ENCODE measurements at places on chromosomes 16 and 17.
A peak's percentile ranks its signal among the peaks of the same experiment; 100 is the strongest.

GRCh38 chr16:13148836-13149235, 247.4 kb downstream of the SHISA9 start:
- DNase-seq: no peak

DNA sequence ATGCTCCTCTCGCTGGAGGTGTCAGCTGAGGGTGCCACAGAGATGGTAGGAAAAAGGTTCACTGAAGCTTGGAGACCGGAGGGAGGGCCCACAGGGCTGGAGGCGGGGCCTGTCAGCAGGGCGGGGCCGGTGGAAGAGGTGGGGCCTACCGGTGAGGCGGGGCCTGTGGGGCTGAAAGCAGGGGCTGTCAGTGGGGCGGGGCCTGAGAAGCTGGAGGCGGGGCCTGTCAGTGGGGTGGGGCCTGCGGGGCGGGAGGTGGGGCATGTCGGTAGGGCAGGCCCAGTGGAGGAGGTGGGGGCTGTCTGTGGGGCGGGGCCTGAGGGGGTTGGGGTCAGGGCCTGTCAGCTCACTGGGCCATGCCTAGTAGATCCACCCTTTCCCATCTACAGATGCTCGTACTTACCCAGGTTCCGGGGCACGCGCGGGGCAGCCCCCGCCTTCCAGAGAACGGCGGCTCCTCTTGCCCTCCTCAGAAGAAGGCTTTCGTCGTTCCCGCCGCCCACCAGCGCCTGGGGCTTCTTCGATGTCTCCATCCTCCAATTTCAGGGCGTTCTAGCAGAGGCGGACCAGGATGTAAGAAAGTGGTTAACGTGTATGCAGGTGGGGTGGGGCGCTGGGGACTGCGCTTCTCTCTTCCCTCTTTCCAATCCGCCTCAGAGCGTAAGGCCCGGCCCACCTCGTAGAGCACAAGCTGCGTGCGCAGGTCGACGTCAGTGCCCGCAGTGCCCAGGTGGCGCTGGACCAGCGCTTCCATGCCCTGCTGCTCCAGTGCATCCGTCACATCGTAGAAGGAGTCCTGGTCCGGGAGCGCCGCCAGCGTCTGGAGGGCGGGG, 9.8 kb downstream of the TMEM208 start:
- no peak for DNase-seq

GRCh38 chr17:76371656-76372628, 12.5 kb upstream of the SPHK1 start:
- no peak for DNase-seq

DNA sequence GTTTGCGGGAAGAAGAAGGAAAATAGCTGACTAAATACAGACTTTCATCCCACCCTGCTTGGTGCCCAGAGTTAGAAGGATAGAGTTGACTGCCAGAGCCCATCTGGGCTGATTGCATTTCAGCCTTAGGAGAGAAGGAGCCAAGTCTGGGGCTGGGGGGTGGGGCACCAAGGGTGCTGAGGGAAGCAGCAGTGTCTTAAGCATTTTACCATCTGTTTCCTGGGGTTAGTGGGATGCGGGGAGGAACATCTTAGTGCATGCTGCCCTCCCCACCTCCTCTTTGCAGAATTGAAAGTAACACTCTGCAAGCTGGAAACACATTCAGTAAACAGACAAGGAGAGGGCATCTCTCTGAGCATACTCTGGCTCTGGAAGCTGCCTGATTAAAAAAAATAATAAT, 1.5 kb upstream of the ARL5C start:
- no peak for DNase-seq

DNA sequence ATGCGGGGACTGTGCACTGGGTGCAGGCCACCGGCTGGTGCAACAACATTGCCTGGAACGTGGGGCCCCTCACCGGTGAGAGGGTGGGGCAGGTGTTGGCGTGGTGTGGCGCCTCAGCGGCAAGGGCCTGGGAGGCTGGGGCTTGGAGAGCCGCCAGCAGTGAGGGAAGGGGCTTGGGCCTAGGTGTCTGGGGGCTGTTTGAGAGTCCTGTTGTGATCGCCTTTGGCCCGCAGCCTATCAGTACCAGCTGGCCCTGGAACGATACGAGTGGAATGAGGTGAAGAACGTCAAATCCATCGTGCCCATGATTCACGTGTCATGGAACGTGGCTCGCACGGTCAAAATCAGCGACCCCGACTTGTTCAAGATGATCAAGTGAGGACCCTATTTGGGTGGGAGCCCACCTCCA, 2.6 kb upstream of the TMEM88 start:
- no peak for DNase-seq

- no peak for DNase-seq
Measured at GRCh38 chr16:74601126-74601871, 5.6 kb downstream of the GLG1 start.

- no peak for DNase-seq
Measured at GRCh38 chr17:60327901-60328273, 64.0 kb downstream of the USP32 start.

DNA sequence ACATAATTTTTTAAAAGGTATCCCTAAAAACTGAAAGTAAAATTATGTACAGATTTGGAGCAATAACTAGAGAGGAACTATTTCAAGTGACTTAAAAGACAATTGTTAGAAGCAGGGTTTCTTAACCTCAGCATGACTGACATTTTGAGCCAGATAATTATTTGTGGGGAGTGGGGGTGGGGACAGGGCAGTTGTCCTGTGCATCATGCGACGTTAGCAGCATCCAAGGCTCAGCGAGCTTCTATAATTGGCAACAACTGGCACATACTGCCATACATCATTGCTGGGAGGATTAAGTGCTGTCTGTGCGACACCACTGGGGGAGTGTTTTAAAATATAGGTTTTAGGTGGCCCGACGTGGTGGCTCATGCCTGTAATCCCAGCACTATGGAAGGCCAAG, 27.1 kb downstream of the GABARAPL2 start:
- no peak for DNase-seq

DNA sequence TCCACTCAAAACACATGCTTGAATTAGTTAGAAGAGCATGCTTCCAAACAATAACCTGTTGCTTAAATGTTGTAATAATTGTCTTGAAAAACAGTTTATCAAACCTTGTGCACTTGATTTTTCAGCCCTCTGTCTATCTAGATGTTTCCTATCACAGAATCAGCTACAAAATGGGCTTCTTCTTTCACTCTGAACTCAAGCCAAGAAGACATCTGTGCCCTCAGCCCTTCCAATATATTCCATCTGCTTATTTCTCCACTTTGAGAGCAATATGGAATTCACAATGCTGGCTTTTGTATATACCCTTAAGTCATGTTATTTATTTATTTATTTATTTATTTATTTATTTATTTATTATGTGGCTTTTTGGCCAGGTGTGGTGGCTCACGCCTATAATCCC, 234.2 kb downstream of the TOX3 start:
- DNase-seq: no peak

- DNase-seq: no peak
Measured at GRCh38 chr17:55842405-55843158, 91.7 kb downstream of the PCTP start.

DNA sequence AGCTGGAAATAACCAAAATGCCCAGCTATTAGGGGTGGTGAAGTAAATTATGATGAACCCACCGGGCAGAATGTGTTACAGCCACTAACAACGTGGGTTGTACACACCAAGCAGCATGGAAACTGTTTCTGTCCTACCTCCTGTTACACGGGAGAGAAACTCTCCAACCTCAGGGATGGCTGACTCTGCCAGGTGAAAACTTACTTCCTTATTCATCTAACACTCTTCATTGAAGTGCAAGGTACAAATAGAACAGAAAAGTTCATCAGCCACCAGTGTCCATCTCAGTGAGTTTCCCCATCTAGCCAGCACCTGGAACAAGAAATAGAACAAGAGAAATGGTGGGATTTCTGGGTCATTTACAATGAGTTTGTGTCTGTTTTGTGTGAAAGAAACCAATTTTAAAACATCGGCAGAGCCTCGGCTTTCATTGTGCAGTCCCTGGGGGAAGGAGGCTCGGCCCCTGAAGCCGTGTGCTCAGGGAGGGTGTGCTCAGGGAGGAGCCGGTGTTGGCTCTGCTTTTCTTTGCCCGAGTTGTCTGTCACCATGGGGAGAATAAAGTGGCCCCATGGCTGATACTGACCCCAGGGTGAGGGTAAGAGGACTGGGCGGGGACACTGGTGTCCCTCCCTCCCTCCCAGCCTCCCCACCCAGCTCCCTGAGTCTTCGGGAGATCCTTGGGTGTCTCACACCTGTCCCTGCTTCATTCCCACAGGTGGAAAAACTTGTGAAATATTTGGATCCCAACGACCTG, 39.8 kb downstream of the RAB11FIP4 start:
- DNase-seq: no peak

GRCh38 chr17:79811868-79812352, 15.0 kb upstream of the CBX8 start:
- DNase-seq: no peak

GRCh38 chr17:75764711-75765421, at the start of gene GALK1:
Gene GALK1, minus strand, starts transcription at chr17:75765192. Its CDS starts 56 bp downstream, at chr17:75765136.
- peak; percentile 87 for DNase-seq

DNA sequence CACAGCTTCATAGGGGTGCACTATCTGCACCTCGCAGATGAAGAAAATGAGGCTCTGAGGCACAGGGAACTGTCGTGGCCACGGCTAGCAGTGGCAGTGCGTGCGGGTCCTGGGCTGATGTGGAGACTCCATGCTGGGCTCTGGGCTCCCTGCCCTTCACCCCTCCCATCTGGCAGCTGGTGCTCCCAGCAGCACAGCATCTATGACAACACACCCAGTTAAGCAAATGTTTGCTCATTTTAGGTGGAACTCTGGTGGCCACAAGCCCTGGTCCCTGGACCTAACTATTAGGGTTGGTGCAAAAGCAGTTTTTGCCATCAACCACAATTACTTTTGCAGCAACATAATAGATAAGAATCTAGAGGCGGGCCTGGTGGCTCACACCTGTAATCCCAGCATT, 30.9 kb downstream of the IFT140 start:
- DNase-seq: no peak

DNA sequence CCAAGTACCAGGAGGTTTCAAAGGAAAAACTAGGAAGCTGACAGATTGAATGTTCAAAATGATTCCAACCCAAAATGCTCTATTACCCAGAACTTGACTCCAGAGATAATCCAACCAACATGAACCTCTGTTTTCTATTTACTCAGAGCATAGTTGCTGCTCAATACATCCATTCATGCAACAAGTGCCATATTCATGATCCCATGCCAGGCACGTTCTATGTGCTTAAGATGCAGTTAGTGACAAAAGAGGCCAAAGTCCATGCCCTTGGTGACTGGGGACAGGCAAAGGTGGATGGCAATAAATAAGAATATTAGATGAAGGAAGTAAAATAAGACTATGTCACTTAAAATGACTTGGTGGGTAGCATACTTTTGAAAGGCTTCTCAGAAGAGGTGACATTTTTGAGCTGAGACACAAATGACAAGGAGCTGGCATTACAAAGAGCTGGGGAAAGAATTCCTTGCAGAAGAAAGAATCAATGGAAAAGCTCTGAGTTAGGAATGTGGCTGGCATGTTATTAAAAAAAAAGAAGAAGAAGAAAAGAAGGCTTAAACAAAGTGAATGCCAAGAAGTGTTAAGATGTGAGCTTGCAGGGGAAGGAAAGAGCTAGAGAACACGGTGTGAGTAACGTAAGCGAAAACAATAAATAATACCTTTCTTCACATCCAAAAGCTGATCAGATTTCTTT, 34.5 kb downstream of the TOX3 start:
- no peak for DNase-seq

DNA sequence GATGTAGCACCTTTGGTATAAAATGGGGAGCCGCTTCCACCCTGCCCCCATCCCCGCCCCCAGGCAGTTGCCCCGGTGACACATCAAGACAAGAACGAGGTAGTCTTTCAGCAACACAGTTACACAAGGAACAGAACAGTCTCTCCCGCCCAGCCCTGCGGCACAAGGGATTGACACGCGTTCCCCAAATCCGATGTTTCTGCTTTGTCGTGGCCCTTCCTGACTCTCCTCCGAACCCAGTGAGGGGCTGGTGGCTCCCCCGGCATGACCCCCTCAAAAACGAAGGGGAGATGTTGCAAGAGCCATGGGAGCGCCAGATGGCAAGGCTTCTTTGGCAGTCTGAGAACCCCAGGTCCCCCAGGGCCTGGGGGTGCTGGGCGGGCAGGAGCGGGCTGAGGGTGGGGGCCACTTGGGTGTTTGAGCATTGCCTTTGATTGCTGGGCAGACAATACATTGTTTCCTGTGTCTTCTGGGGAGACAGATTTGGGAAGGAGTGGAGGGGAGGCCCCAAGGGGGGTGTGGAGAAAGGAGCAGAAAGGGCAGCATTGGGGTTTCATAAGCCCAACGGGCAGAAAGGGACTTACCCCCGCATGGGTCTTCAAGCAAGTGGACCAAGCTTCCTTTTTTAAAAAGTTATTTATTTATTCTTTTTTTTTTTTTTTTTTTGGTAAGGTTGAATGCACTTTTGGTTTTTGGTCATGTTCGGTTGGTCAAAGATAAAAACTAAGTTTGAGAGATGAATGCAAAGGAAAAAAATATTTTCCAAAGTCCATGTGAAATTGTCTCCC, 16.6 kb downstream of the COL1A1 start:
- no peak for DNase-seq

DNA sequence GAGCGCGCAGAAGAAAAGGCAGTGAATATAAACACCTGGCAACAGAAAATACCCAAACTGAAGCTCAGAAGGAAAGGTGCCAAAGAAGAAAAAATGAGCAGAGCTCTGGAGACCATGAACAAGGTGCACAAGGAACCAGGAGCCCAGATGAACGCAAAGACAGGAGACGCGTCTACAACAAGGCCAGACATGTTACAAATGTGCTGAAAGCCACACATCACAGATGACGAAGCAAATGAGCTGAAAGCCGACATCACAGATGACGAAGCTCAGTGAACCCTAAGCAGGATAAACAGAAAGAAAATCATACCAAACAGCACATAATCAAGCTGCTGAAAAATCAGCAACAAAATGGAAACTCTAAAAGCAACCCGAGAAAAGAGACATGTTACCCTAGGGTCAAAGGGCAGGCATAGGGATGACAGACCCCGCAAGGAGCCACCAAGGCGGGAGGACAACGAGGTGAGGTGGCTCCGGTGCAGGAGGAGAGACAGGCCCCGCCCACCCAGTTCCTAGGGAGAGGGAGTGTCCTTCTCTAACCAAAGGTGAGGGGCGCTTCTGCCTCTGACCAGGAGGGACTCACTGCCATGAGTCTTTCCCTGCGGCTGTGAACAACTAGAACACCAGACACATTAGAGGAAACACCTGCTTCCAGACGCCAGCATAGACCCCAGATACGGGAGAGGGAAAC, 39.1 kb downstream of the CCDC57 start:
- DNase-seq: no peak

GRCh38 chr16:17998550-17998949, 338.0 kb downstream of the NPIPA8 start:
- DNase-seq: no peak

- DNase-seq: no peak
Measured at GRCh38 chr16:4190712-4191333, 51.1 kb downstream of the SRL start.

DNA sequence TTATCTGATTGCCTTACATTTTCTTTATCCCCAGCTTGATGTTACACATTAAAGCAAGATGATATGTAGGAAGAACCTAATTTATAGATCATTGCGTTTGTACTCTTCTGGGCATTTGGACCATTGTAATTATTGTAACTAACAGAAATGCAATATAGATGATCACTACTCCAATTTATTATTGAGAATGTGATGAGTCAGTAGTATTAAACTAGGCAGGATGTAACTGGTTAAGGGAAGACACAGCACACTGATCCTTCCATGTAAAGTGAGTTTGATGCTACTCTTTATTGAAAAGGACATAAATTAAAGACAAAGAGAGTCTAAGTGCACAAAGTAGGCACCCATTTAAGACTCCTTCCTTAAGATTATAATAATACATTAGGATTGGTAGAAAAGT, 223.8 kb downstream of the KIF2B start:
- no peak for DNase-seq

GRCh38 chr17:16353317-16354174, at the start of gene CENPV:
Gene CENPV, minus strand, starts transcription at chr17:16353469. Its CDS starts 33 bp downstream, at chr17:16353436.
- peak; percentile 77 for DNase-seq

- no peak for DNase-seq
Measured at GRCh38 chr16:68275611-68276191, 11.4 kb downstream of the SLC7A6 start.

Measured in HTR-8/SVneo (cell line).